ENCODE measurements at places on chromosomes 1 and 21.

GRCh38 chr1:112905395-112906149 is 50.4 kb downstream of the SLC16A1 start:
- DNase-seq, result no peak

- DNase-seq, result no peak
These were observed 62.2 kb downstream of the CAPZB start for GRCh38 chr1:19423130-19423529.

- DNase-seq, result no peak
These were observed 81.3 kb upstream of the C21orf91 start for GRCh38 chr21:17900281-17900989.

DNA sequence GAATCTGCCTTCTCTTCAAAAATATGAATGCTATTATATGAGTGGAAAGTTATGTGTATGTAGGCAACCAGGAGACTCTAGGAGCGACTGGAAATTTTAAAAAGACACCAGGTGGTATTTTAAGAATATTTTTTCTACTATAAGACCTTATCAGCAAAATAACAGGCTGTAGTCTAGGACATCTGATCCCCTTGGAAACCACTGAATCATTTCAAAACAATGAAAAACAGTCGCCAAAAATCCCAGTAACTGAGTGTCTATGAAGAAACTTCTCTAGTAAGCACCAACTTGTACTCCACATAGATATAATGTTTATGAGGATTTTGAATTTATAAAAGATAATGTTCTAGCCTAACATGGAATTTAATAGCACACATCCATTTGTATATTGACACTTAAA is 358.5 kb downstream of the GPATCH2 start:
- no peak for DNase-seq

DNA sequence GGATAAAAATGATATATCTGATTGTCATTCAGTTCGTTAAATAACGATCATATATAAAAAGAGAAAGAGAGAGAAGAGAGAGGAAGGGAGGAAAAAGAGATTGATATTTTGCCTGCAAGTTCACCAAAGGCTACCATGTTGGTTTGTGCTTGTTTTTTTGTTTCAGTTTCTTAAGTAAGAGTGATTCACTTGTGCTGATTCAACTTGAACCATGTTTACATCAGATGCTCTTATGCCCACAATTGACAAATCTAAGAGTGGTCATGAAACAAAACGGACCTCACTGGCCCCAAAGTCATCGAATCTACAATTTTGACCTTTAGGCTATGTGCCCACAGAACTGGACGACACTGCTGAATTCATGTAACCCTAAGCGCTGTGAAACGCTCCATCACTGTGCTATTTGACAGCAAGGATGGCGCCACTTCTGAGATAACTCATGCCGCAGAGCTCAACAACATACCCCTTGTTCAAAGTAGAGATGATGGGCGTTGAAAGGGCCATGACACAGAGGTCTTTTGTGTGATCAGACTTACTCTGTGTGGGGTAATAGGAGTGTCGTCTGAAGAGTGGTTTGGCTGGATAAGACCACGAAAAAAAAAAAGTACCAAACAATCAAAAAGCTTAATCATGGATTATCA is 481.4 kb downstream of the SETD4 start:
- DNase-seq, result no peak
